GM23248 (cell line): ENCODE measurements at places on chromosomes 16 and 17. TPM values are rescaled to one million over a fixed set of nuclear protein-coding genes. Genes with fewer than 3 reads are reported as not detected.

GRCh38 chr16:52393448-52393847 lies 153.5 kb downstream of the TOX3 start:
- DNase-seq = no peak

DNA sequence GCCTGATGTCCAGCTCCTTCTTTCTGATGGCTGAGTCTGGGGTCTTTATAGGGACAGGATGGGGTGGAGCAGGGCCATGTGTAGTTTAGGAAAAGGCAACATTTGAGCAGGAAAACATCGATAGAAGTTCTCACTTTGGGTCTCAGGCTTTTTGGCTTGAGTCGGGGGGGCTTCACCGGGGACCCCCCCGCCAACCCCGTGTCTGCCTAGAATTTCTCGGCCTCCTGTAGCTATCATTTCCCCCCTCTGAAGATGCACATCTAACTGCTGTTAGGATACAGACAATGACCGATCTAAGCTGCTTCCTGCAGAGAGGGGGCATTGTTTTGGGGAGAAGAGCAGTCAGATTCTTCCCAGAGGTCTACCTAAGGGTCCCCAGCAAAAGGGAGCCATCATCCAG lies 16.7 kb upstream of the ZNHIT3 start:
- no peak for DNase-seq

DNA sequence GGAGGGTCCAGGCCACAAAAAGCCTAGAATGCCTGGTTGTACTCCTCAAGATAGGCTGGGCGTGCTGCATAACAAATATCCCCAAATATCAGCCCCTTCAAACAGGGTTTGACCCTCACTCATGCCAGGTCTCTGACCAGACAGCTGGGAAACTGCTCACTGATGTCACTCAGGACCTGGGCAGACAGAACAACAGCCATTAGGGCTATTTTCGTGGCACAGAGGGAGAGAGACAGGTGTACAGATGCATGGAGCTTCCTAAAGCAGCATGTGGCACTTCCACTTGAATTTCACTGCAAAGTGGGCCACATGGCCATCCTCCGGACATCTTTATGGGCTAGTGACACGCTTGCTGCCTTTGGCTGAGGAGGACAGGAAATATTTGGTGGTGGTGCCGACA lies 73.1 kb downstream of the SREBF1 start:
- no peak for DNase-seq

- DNase-seq = peak; percentile 91
Measured at GRCh38 chr17:77963441-77963840, 4.9 kb downstream of the TNRC6C start.

SPNS2 gene
- not detected in 2 replicates for total RNA-seq
